Left ventricle myocardium inferior (tissue), 1 donor: ENCODE measurements at places on chromosomes 16 and 17. TPM values are rescaled to one million over a fixed set of nuclear protein-coding genes. Genes with fewer than 3 reads are reported as not detected.

Gene CDRT15
- total RNA-seq: not detected

Gene USP43
- 0.08 TPM for total RNA-seq

DNA sequence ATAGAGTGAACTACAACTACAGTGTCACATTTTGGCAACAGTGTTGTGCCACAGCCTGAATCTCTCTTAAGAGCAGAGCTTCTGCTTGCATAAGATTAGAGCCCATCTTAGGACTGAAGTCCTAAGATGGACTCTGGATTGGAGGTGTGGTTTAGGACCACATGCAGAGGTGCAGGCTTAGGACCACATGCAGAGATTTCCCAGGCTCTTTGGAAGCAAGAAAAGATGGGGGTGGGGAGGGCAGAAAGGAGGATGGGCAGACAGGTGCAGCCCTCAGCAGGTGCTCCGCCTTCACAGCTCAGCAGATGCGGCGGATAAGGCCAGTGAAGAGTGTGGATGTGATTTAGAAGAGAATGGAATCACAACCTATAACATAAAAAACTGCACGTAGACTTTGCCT is 128.7 kb downstream of the TANGO6 start:
- no peak for DNase-seq

- DNase-seq: peak; percentile 61
Measured at GRCh38 chr17:1762233-1762900, 507 bp downstream of the SERPINF1 start.

GRCh38 chr17:48520631-48521079 is 10.2 kb downstream of the HOXB1 start:
- DNase-seq: no peak

Gene DNASE1L2
- 0.47 TPM for total RNA-seq

- DNase-seq: no peak
Measured at GRCh38 chr17:57210972-57211411, 45.3 kb upstream of the MSI2 start.

DNA sequence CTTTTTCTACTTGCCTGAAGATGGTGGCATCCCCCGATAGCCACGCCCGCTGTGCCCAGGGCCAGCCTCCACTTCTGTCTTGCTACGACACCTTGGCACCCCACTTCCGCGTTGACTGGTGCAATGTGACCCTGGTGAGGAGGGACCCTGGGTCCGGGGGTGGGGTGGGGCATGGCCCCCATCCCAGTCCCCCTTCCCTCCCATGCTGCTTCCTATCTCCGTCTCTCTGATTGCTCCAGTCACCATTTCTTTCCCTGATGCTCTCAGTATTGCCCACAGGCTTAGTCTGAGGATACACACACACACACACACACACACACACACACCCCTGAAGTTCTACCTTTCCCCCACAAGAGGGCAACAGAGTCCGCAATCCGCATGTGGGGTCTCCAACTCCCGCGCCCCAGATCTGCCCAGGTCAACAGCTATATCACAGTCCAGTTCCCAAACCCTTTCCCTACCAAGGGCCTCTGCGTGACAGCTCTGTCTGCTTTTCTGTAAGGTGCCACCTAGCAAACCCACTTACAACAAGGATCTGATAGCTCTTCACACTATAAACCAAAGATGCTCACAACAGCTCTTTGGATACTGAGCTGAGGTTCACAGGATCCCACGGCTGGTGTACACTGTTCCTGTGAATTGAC is 3.4 kb downstream of the SGCA start:
- DNase-seq: no peak

Gene TEX14
- 0.19 TPM for total RNA-seq

- DNase-seq: peak; percentile 86
Measured at GRCh38 chr17:10729334-10730193, at the start of gene TMEM220. Gene TMEM220 (minus strand): TSS chr17:10730023. CDS start chr17:10729851, 172 bp downstream.

DNA sequence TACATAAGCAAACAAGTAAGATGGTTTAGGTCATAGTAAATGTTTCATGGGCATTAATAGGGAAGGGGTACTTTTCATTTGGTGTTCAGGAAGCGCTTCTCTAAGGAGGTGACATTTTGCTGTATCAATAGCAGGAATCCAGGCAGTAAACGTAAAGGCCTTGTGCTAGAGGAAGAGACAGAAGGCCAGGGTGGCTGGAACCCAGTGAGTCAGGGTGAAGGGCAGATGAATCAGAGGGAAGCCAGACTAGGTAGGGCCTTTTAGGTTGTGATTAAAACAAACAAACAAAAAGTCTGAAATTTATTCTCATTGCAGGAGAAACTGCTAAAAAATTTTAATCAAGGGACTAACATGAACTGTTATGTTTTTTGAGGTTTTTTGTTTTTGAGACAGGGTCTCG is 6.5 kb downstream of the BMERB1 start:
- DNase-seq: no peak

- no peak for DNase-seq
Measured at GRCh38 chr16:74190292-74190691, 106.3 kb upstream of the PSMD7 start.

Gene FCSK
- total RNA-seq: 7.4 TPM

Gene GRB2
- 42.2 TPM for total RNA-seq

DNA sequence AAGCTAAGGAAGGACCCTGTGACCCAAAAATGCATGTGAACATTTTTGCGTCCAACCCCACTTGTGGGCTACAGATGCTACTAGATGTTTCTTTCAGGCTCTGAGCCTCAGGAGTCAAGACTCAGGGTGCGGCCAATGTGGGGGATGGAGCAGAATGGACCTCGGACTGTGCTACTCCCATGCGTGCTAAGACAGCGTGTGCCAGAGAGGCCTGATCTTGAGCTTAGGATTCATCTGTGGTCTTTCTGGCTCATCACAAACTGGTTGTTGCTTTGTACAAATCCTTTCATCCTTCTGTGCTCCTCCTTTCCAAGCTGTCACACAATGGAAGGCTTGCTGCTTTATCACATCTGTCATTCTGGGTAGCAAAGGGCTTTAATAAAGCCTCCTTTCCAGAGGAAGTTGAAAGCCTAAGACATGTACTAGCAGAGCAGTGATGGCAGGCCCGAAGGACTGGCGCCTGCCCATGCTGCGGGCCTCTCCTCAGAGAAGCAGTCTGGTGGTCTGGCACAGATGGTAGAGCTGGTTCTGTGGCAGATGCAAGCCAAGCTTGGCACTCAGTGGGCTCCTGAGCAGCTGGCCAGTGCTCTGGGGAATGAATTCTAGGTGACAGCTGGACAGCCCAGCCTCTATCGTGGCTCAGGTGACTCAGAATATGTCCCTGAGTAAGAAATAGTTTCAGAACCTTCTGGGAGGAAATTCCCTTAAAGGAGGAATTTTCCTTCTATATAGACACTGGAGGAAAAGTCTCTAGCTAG is 27.8 kb downstream of the COG4 start:
- no peak for DNase-seq

DNA sequence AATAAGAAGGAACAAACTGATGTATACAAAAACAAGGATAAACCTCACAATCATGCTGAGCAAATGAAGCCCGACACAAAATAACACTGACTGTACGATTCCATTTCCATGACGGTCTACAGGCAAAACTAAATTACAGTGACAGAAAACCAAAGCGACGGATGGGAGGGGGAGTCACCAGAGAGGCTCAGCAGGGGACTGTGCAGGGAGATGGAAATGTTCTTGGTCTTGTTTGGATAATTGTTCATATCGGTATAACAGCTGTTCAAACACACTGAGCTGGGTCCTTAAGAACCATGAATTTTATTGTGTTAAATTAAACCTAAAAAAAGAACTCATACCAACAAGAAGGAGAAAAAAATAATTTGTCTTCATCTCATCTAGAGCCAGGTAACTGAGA is 97.8 kb downstream of the NXN start:
- no peak for DNase-seq

DNA sequence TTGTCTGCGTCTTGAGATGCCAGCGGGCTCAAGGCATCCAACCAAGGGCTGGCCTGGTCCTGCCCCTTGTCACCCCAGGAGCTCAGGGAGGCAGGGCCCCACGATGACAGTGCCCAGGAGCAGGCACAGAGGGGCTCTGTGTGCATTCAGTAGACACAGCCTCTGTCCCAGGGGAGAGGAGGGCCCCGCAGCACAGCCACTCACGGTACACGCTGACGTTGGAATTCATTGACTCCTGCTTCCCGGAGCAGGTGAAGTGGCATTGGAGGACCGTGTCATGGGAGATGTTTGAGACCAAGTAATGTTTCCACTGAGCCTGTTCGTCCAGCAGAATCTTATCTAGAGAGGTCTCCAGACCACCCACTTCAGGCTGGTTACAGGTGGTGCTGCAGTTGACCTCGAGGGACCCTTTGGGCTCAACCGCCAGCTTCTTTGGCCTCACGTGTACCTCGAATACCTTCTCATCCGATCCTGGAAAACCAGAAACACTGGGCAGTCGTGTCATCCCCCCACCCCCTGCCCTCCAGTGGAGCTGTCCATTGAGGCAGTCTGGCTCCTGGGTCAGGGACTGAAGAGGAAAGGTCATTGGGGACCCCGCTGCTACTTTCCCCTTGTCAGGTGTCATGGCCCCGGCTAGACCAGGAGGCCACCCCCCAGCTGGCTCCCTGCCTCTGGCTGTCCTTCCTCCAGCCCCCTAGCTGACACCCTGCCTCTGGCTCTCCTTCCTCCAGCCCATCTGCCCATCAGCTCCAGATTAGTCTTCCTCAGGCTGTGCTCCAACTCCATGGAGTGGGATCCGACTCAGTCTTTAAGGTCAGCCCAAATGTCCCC is 7.0 kb downstream of the PRR29 start:
- DNase-seq: no peak

Gene GPR179
- 0.05 TPM for total RNA-seq

DNA sequence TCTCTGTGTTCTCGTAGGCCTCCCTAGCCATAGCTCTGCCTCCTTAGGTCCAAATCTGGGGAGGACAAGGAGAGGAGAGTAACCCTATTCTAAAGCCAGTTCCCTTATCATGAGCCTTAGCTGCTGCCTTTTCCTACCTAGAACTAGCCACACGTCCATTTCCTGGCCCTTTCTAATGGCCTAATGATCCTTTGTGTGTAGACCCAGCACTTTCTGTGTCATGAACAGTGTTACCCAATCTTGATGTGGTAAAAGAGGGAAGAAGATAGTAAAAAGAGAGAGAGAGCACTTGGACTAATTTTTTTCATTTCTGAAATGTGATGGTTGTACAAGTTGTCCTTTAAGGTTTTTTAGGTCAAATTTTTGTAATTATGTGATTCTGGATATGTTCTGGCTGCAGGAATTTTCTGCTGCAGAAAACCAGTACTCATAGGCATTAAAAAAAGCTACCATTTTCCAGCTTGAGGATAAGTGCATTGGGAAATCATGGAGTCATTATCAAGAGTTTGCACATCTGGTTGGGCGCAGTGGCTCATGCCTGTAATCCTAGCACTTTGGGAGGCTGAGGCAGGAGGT is 18.2 kb downstream of the CASC3 start:
- no peak for DNase-seq

- no peak for DNase-seq
Measured at GRCh38 chr17:57341611-57342540, 85.6 kb downstream of the MSI2 start.

GRCh38 chr16:55488306-55488705 is 9.3 kb downstream of the MMP2 start:
- no peak for DNase-seq

GRCh38 chr16:69501956-69502745 is 63.6 kb upstream of the NFAT5 start:
- DNase-seq: no peak

Gene CNGB1
- total RNA-seq: not detected

- no peak for DNase-seq
Measured at GRCh38 chr16:4561596-4561995, 5.5 kb downstream of the C16orf96 start.

DNA sequence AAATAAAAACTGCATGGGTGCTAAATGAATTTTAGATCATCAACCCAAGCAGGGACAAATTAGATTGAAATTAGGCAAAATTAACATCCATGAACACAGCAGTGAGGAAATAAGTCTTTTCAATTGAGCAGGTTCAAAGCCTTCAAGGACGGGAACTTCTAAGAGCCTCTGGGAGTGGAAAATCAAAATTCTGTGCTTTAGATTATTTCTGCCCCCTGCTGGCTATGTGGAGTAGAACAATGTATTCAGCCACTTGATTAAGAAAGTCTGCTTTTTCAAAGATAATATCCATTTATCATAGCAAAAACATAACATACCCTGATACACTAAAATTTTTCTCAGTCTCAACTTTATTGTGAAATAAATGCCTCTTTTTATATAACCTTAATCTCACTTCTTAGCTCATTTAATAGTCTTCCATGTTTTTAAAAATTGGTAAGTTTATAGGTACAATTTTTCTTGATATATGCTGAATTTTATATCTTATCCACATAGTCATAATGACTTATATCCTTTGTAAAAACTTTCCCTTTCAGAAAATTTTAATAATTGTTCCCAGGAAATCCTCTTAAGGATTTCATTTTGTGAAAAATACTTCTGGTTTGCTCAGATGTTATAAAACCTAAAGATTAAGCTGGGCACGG is 28.1 kb upstream of the NOL11 start:
- DNase-seq: no peak

DNA sequence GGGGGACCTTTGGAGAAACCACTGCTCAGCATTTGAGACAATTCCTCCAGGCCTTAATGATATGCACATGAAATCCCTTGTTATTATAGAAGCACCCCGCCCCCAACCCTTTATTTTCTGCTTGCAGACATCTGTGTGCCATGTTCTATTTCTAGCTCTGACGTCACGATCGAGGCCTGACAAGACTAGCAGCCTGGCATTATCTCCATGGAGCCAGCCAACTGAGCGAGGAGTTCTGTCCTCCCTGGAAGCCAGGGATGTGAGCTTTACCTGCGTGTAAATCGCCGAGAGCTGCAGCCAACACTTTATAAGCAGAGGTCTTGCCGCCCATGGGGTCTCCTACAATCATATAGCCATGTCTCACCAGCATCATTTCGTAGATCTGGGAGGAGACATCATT is 116.9 kb downstream of the DNAH3 start:
- peak; percentile 44 for DNase-seq

DNA sequence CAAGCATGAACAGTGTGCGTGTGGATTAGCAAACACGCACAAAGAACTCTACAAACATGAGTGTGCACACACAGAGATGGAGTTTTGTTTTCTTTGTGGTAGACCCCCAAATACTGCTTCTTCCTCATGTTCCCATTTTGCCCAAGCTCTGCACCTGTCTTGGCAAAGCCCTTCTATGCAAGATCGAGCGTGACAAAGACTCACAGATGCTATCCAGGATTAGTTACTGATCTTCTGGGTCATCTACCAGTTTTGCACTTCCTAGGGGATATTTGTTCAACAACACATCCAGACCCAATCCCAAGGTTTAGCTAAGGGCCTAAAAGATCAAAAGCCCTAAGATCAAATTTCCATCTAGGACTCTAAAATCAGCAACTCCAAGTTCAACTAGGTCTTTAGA is 16.0 kb downstream of the LRRC36 start:
- no peak for DNase-seq

Gene EPX
- not detected for total RNA-seq
